ENCODE measurements at places on chromosomes 7 and 10.

DNA sequence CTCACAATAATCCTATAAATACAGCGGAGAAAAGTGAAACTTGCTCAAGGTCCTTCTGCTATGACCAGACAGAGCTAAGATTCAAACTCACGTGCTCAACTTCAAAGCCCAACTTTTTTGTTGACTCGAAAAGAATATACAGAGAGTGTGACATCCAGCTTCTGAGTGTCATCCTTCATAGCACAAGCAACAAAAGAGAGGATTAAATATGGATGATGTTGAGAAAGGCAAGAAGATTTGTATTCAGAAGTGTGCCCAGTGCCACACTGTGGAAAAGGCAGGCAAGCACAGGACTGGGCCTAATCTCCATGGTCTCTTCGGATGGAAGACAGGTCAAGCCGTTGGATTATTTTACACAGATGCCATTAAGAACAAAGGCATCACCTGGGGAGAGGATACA, 2.1 kb upstream of the FAM3C start:
- DNase-seq, result no peak

DNA sequence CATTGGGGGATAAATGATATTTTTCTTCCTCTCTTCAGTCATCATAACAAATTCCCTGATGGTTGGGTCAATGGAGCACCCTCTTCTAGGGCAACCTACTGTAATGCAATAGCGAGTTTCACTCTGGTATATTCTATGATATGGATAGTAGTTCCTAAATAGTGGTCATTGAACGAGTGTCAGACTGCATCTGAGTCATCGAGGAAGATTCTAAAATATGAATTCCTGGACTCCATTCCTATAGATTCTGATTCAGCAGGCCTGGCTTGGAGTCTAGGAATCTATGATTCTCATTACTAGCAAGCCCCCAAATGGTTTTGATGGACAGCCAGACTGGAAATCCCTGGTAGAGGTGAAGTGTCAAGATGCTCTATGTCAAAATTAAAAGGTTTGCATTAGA, 254.5 kb downstream of the BUB3 start:
- DNase-seq, result no peak

- DNase-seq, result no peak
Measured at GRCh38 chr7:153588586-153588985, 463.6 kb upstream of the DPP6 start.

DNA sequence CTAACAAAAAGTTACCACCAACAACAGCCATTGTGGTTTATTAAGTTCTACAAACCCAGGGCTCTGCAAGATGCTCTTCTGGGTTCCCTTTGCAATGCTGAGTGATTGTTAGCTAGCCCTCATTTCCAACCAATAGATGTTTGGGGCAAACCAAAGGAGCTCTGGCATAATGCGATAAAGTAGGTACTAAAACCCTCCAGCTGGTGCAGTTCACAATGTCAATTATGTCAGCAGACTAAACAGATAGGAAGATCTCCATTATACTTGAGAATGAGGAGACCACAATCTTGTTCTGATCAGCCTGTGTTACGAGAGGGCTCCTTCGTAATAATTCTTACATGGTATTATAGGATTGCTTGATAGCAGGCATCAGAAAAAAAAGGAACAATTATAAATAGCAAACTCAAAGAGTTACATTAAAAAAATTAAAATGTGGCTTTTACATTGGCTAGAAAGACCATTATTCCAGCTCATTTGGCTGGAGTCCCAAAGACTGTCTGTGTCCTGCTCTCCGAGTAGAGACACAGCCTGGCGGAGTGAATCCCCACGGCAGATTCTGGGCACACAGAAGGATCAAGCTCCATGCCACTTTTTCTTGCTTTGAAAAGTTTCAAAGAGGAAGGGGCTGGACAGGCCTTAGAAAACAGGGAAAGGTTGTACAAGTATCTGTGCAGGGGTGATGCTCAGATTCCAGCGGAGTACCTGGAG, 93.8 kb downstream of the ZRANB1 start:
- DNase-seq, result no peak

DNA sequence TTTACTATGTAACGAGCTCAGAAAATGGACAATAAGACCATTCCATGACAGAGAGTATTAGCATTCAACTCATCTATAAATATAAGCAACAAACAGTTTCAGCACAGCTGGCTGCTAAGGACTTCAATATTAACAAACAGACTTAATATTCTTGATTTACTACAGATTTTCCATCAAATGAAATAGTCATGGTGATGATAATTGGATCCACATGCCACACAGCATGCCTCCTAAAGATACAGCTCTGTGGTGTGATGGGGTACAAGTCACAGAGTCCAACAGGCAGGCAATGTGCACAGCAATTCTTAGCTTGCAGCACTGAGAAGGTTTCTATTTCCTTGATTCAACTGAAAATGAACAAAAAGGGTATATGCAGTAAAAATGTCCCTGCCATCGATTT, 54.0 kb downstream of the DOCK4 start:
- DNase-seq, result no peak

Data from stimulated activated CD4-positive, alpha-beta T cell treated with anti-CD3 and anti-CD28 coated beads, Interleukin-12 subunit alpha, Interleukin-12 subunit beta, amount 100 ng/mL, for 24 hours (primary cell).